ENCODE measurements at places on chromosomes 13 and 19. TPM values are rescaled to one million over a fixed set of nuclear protein-coding genes. Genes with fewer than 3 reads are reported as not detected.

Gene ZBTB32
- not detected for total RNA-seq

Gene ERCC1
- total RNA-seq, result 152 TPM

Gene CALR
- 1,083 TPM for total RNA-seq

Gene MRPL4
- total RNA-seq, result 127 TPM

Gene PLA2G4C
- 2.0 TPM for total RNA-seq

Gene DYRK1B
- 11.4 TPM for total RNA-seq

Gene ADM5
- 0.74 TPM for total RNA-seq

All from bronchus fibroblast of lung (primary cell).